ENCODE measurements at places on chromosomes 12 and 14.

- DNase-seq: no peak
Observed at GRCh38 chr12:113634982-113635381, 163.3 kb upstream of the LHX5 start.

DNA sequence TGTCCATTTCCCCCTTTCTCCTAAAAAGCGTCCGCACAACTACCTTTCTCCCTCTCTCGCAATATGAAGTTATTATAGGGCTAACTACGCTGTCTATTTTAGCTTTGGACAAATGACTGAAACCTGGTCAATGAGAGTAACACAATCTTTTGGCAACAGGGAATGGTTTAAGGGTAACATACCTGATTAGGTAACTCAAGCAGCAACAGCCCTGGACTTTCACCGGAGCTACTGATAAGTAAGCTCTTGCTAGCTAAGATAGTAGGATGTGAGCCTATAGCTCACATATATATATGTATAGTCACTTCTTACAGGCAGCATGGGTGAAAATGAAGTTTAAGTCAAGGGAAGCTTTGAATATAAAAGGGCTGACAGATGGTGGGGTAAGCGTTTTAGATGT lies 313.0 kb downstream of the CEP128 start:
- no peak for DNase-seq

DNA sequence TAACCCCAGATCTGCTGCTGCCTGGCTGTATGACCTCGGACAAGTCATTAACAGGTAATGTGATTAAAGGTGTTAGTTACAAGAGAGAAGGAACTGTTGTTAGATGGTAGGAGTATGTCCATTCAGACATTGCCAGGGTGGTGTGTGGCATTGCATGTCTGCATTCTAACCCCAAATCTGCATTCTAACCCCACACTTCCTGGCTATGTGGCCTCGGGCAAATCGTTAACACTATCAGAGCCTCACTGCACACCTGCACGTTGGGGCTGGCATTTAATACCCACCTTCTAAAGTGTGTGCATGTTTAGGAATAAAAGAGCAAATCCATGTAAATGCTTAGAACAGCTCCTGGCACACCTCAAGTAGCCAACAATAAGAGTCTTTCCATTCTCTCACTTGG lies 46.4 kb downstream of the CHST11 start:
- no peak for DNase-seq

- DNase-seq: no peak
Observed at GRCh38 chr12:63075376-63076060, 75.5 kb downstream of the AVPR1A start.

DNA sequence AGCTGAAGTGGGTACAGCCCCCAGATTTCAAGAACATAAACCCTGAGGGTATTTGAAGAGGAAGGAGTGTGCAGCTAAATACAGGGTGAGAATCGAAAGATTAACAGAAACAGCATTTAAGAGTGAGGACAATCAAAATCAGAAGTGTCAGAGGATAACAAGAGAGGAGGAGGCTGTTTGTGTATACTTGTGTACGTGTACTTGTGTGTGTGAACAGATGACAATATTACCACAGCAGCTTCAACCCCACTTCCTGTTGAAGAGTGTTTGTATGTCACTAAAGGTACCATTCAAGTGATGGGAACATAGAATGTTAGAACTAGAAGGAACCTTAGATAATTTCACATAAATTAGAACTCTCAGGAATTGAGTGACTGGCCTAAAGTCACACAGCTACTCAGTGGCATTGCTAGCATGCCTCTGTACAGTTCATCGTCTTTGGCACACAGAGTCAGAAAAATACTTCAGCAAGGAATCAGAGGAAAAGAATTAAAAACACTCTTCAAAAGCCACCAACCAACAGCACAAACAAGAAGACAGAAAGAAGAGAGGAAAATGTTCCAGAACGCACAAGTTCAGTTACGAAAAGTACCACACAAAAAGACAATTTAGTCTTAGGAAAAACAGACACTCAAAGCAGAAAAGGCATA lies 164.3 kb upstream of the BCL2L14 start:
- DNase-seq: no peak

- no peak for DNase-seq
Observed at GRCh38 chr12:104562763-104563162, 106.0 kb downstream of the CHST11 start.

DNA sequence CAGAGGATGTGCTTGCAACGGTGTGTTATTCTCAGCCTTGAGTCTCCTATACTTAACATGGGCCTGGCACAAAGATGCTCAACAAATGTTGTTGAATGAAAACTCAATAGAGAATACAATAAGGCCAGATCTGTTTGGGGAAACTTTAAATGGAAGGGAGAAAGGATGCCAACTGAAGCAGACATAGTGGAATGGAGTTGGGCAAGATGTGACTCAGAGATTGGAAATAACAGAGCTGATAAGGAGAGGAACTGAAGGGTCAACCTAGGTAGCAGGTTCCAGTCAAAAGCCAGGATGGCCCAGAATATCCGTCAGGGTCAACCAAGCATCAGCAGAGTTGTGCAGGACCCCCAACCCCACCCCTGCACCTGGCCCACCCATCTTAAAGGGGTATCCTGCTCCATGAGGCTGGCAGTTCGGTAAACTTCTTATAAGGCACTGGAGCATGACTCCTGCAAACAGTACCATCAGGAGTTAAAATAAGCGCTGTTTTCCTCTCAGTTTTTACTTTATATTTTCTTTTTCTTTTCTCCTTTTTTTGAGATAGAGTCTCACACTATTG lies 1.1 kb upstream of the BCDIN3D start:
- no peak for DNase-seq

GRCh38 chr12:96892104-96892503 lies 15.0 kb upstream of the NEDD1 start:
- no peak for DNase-seq

GRCh38 chr12:41476499-41477439 lies 288.6 kb downstream of the PDZRN4 start:
- no peak for DNase-seq

- no peak for DNase-seq
Observed at GRCh38 chr12:24398605-24399004, 449.1 kb upstream of the SOX5 start.

GRCh38 chr12:2267703-2268470 lies 215.1 kb downstream of the CACNA1C start:
- DNase-seq: no peak

- DNase-seq: no peak
Observed at GRCh38 chr14:78982551-78982950, 812.4 kb downstream of the NRXN3 start.

DNA sequence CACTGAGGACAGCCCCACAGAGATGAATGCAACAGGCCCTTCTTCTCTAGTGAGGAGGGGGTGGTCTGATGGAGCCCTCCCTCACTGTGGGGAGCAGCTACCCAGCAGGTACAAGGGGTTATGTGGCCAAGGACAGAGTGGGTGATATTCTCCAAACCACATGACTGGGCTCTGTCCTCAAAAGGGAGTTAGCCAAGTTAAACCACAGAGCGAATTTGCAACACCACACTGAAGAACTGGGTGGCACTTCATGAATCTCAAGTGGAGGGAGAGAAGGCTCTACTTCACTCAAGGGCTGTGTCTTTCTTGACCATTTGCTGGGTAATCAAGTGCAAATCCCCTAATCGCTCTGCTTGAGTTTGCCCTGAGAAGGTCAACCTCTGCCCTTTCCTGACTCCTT lies 12.5 kb downstream of the GPR68 start:
- no peak for DNase-seq

DNA sequence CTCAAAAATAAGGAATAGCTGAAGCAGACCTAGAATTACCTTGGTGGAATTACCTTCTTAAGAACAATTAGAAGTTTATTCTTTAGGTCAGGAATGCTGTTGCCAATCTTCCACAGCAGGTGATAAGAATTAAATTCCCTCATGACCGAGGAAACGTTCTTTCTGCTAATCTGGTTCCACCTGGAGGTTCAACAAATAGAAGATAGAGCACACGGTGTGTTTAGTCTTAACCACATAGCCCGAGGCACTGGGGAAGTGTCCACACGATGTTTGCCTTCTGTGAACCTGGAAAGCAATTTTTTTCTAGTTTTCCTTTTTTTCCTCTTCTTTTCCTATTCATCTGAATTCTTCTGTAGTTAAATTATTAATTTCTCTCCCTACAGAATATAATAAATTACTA lies 906.9 kb downstream of the NRXN3 start:
- no peak for DNase-seq

DNA sequence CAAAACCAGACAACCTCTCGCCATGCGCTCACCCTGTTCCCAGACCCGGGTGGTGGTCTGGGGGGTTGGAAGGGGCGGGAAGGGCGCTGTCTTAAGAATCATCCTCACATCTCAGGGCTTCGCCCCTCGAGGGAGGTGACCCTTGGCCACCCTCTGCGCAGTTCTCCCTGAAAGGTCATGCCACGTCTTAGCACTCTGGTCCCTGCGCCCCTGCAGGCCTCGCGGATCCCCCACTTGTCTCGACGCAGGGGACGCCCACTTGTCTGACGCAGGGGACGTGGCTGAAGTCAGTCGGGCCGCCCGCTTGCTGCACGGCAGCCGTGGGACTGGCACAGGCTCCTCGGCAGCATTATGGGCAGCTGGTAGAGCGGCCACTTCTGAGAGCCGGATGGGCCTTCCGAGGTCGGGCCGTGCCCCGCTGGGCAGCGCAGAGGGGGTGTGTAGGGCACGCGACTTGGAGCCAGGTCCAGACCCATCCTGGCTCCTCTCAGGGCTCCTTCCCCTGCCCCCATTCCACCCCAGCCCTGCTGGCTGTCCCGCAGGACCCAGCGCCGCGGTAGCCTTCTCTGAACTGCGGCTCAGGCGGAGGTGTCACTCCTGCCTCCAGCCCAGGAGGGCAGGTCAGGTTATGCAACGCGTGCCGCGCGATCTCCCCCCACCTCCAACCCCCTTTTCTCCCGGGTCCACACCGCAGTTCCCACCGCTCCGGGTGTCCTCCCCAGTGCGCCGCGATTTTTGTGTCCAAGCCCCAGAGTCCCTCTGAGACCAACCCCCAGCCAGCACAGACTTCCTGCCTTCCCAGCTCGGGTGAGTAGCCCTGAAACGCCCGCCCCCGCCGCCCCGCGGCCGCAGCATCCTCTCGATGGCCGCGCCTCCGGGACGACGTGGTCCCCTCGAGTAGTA lies 40.9 kb upstream of the CAPRIN2 start:
- DNase-seq: no peak

DNA sequence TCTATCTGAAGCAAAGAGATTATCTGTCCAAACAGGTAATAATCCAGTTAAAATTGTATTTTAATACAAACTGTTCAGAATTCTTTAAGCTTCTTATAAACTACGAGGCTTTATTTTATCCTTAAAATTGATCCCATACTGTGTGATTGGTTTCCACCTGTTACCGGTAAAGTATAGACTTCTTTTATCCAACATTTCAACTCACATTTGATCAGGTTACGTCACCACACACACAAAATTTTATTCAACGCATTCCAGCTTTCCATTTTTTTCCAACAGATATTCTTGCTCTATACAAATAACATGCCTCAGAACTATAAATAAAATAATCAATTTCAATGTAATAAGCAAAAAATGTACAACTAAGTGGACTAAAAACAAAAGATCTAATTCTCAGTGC lies 4.5 kb downstream of the NOVA1 start:
- DNase-seq: no peak

- no peak for DNase-seq
Observed at GRCh38 chr12:41407232-41407799, 219.2 kb downstream of the PDZRN4 start.

- DNase-seq: no peak
Observed at GRCh38 chr12:57151741-57152630, 4.6 kb upstream of the LRP1-AS start.

DNA sequence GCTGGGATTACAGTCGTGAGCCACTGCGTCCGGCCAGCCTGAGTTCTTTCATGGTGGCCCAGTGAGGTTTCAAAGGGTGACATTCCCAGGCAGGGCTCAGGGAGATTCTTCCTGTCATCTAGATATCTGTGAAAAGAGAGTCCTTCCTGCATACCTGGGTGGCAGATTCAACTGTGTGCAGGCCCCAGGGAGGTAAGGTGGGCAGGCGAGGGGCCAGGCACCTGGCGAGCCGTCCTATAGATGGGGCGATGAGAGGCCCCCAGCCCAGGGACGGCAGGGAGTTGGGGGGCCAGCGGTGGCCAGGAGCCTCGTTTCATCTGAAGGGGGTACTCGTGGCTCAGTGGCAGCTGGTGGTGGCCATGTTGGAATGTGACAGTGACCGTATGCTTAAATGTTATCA lies 7.1 kb upstream of the EP400 start:
- no peak for DNase-seq

DNA sequence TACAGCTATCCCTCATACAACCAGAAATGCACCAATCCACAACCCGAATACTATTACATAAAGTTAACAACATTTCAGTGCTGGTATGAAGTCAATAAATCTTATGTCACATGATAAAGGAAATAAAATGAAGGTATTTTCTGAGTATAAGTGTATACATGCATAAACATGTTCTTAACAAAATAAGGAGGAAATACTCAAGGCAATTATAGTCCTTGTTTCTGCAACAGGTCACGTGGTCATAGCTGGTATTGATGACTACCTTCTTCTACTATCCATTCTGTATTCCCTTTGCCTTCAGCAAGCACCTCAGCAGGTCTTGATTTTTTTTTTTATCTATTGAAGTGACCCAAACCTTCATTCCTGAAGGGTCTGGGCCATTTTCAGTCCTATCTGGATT lies 675.6 kb downstream of the RPL10L start:
- DNase-seq: no peak

GRCh38 chr12:68831272-68831671 lies 23.3 kb downstream of the MDM2 start:
- DNase-seq: no peak

DNA sequence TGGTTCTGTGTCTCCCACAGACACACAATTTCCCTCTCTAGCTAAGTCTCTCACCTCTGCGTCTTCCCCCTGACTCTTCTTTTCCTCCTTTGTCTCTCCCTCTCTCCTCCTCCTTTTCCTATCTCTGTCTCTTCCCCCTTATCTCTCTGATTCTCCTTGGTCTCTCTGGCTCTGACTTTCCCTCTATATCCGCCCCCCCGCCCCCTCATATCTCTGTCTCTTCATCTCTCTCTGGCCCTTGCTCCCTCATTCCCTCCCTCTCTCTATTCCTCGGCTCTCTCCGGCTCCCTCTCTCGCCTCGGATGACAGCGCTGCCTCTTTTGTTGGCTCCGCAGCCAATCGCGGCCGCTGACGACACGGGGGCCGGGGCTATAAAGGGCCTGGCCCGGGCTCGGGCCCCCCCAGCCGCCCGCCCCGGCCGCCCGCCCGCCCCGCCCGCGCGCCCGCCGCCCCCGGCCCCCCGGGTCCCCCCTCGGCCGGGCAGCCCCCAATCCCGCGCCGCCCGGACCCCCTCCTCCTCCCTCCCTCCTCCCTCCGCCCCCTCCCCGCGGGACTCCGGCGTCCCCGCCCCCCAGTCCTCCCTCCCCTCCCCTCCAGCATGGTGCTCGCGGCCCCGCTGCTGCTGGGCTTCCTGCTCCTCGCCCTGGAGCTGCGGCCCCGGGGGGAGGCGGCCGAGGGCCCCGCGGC lies at the start of gene GDF11:
GDF11 (plus strand) TSS at position 404 of the 687 bp plus-strand sequence; CDS start at position 599, 195 bp downstream.
- peak; percentile 71 for DNase-seq

GRCh38 chr14:64225151-64225757 lies 68.9 kb downstream of the ESR2 start:
- DNase-seq: no peak
